MM.1S (cell line): ENCODE measurements at places on chromosomes 12 and 14.

DNA sequence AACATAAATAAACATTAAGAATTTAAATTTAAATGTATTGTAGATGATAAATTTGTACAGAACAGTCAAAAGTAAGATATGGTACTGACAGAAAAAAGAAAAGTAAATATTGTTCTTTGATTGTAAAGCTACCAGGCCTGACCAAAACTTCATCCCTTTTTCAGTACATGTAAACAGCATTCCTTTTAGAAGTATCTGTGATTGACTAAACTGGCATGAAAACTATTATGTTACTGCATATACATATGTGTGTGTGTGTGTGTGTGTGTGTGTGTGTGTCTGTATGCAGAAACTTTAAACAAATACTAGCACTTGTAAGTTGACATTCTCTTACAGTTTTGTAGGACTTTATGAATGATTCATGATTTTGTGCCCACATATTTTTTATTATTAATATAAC is 270.9 kb downstream of the C12orf50 start:
- no peak for DNase-seq

DNA sequence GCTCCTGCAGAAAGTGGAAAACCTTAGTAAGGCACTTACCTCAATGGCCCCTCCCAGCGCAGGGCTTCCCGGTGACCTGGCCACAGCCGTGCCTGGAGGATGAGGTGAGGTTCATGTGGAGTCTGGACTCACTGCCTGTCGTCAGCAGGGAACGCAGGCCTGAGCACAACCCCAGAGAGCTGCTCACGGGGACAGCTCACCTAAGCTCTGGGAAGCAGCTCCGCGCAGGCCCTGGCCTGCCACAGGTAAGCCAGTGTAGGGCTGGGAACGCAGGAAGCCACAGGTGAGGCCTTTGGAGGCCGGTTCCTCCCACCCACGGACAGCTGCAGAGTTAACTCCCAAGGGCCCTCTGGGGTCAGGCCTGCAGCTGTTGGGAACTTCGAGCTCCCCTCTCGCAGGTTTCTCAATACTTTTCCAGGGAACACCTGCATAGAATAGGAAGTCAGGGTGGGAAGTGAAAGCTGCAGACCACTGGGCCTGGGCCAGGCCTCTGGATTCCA is 32.7 kb downstream of the ANAPC7 start:
- no peak for DNase-seq

- DNase-seq: no peak
Measured at GRCh38 chr12:27331927-27332324, 710 bp upstream of the BMAL2 start.

DNA sequence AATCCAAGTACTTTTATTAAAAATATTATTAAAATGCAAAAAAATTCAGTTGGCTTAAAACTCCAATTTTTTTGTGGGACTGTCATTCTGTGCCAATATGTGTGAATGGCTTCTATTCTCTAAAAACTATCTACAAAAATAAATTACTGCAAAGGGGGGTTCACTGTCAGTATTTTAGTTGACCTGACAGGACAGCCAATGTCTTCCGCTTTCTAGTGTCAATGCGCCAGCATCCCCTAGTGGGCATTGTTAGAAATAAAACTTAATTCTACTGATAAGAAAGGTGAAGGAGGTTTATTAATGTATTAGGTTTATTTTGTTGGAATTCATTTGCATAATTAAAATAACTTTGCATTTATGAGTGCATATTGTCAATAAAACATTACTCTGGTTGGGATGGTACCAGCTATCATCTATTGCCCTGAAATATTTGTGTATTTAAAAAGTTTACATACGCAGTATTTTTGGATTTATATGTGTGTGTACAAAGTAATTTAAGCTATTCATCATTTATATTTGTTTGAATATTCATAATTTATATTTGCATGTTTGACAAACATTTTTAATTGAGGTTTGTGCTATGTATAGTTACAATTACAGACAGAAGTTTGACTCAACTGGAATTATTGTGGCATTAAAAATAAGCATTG is 527.2 kb downstream of the FLRT2 start:
- peak; percentile 7 for DNase-seq

- no peak for DNase-seq
Measured at GRCh38 chr14:68501614-68502052, 291.2 kb downstream of the ZFP36L1 start.

GRCh38 chr14:41859336-41859735 is 252.7 kb downstream of the LRFN5 start:
- DNase-seq: no peak

- no peak for DNase-seq
Measured at GRCh38 chr14:33987565-33988080, 36.7 kb upstream of the EGLN3 start.

- DNase-seq: no peak
Measured at GRCh38 chr14:85293612-85294234, 236.2 kb upstream of the FLRT2 start.

DNA sequence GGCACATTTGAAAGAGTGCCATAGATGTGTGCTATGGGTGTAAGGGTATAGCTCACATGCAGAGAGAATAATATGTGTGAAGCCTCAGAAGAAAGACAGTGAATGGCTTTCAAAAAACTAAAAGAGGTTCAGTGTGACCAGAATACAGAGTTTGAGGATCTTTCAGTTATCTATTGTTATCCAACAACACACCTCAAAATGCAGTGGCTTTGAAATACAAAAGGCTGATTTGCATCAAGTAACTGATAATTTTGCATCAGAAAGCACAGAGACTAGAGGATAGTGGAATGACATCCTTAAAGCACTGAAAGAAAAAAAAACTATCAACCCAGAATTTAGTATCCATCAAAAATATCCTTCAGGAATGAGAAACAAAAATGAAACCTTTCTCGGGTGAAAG is 131.6 kb upstream of the IGF1 start:
- no peak for DNase-seq
